Hair follicle dermal papilla cell (primary cell): ENCODE measurements at places on chromosomes 3 and 15. TPM values are rescaled to one million over a fixed set of nuclear protein-coding genes. Genes with fewer than 3 reads are reported as not detected.

Gene ARHGAP31
- total RNA-seq = 20.6 and 25.1 TPM in 2 replicates

Gene C3orf20
- total RNA-seq = under 0.01 TPM in 1 of 2 replicates, not detected in the other

Gene CP
- 0.61 and 4.1 TPM in 2 replicates for total RNA-seq

Gene AHSG
- total RNA-seq = not detected in 2 replicates

Gene ST8SIA2
- total RNA-seq = 18.2 and 24.2 TPM in 2 replicates

Gene DGKG
- under 0.01 and 0.24 TPM in 2 replicates for total RNA-seq

Gene ZNF35
- total RNA-seq = 23.3 and 26.8 TPM in 2 replicates

Gene NT5DC2
- total RNA-seq = 59.1 and 84.9 TPM in 2 replicates

Gene ARGFX
- not detected in 2 replicates for total RNA-seq

Gene CRYGS
- total RNA-seq = 0.65 and 0.85 TPM in 2 replicates

Gene AADACL2
- total RNA-seq = not detected in 2 replicates

Gene USP13
- 14.6 and 16.0 TPM in 2 replicates for total RNA-seq

Gene CELSR3
- total RNA-seq = 1.3 and 1.6 TPM in 2 replicates

Gene CMTM6
- 58.4 and 58.7 TPM in 2 replicates for total RNA-seq

Gene NGLY1
- 23.3 and 25.6 TPM in 2 replicates for total RNA-seq

Gene CD80
- total RNA-seq = under 0.01 TPM in 1 of 2 replicates, not detected in the other

Gene CCDC14
- total RNA-seq = 41.9 and 57.0 TPM in 2 replicates

Gene VGLL3
- 495 and 584 TPM in 2 replicates for total RNA-seq

Gene SI
- total RNA-seq = not detected in 2 replicates

Gene LDHAL6B
- total RNA-seq = not detected in 2 replicates

Gene DCLK3
- under 0.01 TPM in 1 of 2 replicates, not detected in the other for total RNA-seq

Gene STRA6
- total RNA-seq = 1.1 and 5.2 TPM in 2 replicates

Gene CTXN2
- total RNA-seq = not detected in 2 replicates

Gene PLA2G4D
- not detected in 2 replicates for total RNA-seq

Gene PCLAF
- 8.8 and 13.0 TPM in 2 replicates for total RNA-seq

Gene TOP2B
- 55.6 and 64.7 TPM in 2 replicates for total RNA-seq

Gene EPHB3
- 13.6 and 21.4 TPM in 2 replicates for total RNA-seq

Gene EPB42
- total RNA-seq = not detected in 2 replicates

Gene RAB6B
- 0.61 and 0.81 TPM in 2 replicates for total RNA-seq
